NCI-H345 (cell line): ENCODE measurements at places on chromosomes 5 and 9.
A peak's percentile ranks its signal among the peaks of the same experiment; 100 is the strongest.

DNA sequence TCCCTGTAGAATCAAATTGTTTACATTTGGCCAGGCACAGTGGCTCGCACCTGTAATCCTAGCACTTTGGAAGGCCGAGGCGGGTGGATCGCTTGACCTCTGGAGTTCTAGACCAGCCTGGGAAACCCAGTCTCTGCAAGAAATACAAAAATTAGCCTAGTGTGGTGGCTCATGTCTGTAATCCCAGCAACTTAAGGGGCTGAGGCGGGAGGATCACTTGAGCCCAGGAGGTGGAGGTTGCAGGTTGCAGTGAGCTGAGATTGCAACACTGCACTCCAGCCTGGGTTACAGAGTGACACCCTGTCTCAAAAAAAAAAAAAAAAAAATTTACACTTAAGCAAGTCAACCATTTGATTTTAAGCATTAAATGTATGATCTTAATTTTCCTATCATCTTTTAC is 17.5 kb upstream of the IQGAP2 start:
- DNase-seq: no peak

DNA sequence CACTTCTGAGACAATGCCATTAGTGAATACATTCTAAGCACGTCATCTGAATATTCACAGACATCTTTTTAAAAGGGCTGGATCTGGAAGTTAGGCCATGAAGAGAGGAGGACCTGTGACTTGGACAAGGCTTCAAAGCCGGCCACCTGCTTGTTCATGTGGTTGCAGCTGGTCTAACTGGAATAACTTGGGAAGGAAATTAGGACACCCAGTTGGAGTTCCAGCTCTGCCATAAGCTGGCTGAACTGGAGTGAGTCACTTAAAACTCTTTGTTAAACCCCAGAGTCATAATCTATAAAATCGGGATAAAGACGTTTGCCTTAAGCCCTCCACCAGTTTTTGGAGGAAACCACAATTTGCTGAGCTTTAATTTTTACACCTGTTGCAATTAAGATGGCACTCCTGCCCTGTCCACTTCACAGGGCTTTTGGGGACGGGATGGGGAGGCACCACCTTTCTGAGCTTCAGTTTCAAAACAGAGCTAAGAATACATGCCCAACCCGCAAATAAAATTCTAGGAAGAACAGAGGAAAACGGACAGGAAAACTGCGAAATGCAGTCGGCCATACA is 536 bp upstream of the STX17 start:
- no peak for DNase-seq

DNA sequence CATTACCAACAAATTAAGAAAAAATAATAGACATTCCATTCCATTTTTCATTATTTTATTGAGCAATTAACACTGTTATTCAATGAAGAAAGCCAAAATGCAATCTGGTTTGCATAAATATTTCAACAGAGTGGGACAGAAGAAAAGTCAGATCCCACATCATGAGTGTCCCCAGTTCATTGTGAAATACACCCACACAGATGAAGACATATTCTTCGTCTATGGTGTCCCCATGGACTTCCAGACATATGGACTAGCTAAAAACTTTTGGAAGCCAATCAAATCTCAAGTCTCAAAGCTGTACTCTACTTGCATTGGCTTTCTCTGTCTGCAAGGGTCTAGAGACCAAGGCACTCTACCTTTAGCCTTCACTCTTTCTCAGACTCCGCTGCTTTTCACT is 194.3 kb downstream of the SEMA5A start:
- no peak for DNase-seq

- DNase-seq: no peak
These were observed 230.3 kb upstream of the PTPRD start for GRCh38 chr9:10843151-10843550.

DNA sequence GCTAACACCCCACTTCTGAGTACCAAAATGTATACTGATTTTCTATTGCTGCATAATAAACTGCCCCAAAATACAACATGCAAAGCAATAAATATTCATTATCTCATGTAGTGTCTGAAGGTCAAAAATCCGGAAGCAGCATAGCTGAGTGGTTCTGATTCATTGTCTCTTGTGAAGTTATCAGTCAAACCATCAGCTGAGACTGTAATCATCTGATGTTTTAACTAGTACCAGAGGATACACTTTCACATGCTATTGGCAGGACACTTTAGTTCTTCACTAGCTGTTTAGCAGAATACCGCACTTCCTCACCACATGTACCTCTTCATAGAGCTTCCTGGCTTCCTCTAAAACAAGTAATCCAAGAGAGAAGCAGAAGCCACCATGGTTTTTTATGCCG is 12.7 kb upstream of the TMEM161B start:
- no peak for DNase-seq

- DNase-seq: peak; percentile 9
These were observed 105.8 kb downstream of the DOCK2 start for GRCh38 chr5:169742771-169743296.

- DNase-seq: no peak
These were observed 379 bp upstream of the CLK4 start for GRCh38 chr5:178627259-178627598.

- no peak for DNase-seq
These were observed 354.8 kb downstream of the NR2F1-AS1 start for GRCh38 chr5:93226202-93226735.

DNA sequence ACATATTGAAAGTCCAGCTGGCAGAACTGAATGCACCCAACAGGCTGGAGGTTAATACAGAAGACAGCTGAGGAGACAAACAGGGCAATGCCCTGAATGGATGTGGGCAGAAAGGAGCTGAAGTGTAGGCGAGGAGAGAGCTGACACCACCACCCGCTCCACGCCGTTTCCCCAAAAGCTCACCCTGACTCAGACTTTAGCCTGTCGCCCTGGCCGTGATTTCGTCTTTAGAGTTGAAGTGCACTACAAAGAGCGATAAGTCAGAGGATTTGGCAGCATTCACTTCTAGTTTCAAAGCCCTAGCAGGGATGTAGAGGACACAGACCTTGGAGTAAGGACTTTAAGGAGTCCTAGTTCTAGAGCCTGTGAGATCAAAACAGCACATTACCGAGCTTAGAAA is 2.2 kb upstream of the ERAP1 start:
- DNase-seq: no peak

DNA sequence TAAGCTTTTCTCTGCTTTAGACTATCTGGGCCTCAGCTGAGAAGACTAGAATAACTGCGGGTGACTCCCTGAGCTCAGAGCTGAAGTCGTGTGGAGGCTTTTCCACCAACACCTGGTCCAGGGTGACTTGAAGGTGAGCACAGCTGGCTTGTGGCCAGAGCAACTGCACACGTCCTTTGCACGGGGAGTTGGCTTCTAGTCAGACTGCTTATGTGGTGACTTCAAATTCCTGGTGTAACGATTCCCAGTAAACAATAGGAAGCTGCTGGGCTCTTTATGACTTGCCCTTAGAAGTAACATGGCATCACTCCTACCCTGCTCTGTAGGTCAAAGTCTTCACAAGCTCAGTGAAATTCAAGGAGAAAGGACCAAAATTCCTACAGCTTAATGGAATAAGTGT is 800.6 kb upstream of the CDH6 start:
- DNase-seq: no peak

GRCh38 chr9:134317790-134318414 is 8.4 kb upstream of the RXRA start:
- no peak for DNase-seq

- no peak for DNase-seq
These were observed 16.1 kb downstream of the MEGF10 start for GRCh38 chr5:127306647-127307046.

- no peak for DNase-seq
These were observed 33.5 kb downstream of the ELOVL7 start for GRCh38 chr5:60810438-60811085.

GRCh38 chr5:17769277-17769676 is 135.0 kb downstream of the TAF11L14 start:
- DNase-seq: no peak

DNA sequence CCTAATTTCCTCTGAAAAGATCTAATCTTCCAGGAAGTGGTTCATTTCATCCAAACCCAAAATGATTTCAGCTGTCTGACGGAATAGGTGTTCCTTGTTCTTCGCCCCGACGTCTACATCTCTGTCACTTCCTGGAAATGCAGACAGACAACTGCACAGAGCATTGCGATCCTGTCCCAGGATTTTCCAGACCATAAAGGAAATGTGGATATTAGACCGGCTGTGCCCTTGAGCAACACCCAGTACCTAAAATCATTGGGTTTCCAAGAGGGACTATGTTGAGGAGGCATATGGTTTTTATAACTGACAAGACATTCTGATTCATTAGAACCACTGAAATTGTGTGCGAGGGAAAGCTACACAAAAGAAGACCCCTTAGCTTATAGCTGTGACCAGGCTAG is 74.2 kb downstream of the MSX2 start:
- no peak for DNase-seq

- DNase-seq: no peak
These were observed 52.2 kb downstream of the ZCCHC7 start for GRCh38 chr9:37172557-37172956.

GRCh38 chr5:61000887-61001286 is 55.9 kb downstream of the NDUFAF2 start:
- no peak for DNase-seq

DNA sequence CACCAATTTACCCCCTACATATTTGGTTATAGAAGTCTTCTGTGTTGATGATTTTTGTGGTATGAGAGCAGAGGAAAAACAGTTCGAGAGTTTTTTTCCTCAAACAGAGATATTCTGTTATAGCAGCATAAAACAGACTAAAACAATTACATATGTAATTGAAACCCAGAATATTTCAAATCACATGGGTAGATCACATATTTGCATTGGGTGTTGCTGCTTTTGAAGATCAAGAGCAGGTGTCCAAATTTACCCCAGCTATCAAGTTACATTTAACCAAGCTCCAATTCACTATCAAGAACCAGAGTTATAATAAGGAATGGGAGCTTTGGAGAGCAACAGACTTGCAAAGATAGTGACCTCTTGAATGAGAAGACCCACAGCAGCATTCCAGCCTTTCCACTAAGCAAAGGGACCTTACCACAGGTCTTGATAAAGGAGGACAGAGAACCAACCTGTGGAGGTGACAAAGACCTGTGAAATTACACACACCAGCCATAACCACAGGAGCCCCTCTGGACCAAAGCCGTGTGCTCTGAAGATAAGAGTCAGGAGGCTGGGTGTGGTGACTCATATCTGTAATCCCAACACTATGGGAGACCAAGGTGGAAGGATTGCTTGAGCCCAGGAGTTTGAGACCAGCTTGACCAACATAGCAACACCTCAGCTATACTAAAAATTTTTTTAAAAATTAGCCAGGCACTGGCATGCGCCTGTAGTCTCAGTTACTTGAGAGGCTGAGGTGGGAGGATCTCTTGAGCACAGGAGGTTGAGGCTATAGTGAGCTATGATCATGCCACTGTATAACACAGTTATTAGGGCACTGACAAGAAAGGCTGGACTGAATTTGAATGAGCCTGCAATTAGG is 4.0 kb upstream of the CCL28 start:
- peak; percentile 23 for DNase-seq

DNA sequence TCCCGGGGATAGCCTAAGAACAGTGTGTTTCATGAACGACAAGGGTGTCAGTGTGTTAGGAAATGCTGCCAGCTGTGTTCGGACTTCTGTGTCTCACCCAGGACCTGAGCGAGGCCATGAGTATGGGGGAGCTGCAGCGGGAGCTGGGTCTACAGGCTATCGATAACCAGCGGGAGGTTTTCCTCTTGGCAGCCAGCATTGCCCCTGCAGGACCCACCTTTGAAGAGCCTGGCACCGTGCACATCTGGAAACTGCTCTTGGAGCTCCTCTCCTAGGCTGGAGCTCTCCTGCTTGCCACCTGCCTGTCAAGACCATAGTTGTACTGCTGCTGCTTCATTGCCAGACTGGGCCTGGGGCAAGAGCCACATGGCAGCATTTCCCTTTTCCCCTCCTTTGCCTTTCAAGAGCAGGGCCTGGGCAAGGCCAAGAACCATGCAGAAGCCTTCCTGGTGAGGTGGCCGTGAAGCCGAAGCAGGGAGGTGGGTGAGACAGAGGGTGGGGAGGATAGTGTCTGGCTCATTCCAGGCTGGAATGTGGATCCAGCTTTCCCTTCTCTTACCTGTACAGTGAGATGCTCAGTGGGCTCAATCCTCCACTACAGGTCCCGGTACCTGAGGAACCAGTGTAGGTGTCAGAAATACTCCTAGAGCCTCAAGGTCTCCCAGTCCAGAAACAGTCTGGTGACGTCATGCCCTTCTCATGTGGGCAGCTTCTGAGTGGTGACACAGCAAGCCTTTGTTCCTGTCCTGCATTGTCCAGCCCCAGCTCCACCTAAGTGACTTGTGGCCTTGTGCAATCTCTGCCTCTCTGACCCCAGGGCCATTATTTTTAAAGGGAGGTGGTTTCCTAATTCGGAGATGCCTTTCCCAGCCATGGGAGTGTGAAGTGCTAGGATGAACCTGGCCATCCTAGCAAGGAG is 6.6 kb downstream of the ARL10 start:
- no peak for DNase-seq

GRCh38 chr5:124675931-124676846 is 70.2 kb downstream of the ZNF608 start:
- no peak for DNase-seq

GRCh38 chr5:78841767-78842166 is 143.3 kb downstream of the ARSB start:
- DNase-seq: no peak

DNA sequence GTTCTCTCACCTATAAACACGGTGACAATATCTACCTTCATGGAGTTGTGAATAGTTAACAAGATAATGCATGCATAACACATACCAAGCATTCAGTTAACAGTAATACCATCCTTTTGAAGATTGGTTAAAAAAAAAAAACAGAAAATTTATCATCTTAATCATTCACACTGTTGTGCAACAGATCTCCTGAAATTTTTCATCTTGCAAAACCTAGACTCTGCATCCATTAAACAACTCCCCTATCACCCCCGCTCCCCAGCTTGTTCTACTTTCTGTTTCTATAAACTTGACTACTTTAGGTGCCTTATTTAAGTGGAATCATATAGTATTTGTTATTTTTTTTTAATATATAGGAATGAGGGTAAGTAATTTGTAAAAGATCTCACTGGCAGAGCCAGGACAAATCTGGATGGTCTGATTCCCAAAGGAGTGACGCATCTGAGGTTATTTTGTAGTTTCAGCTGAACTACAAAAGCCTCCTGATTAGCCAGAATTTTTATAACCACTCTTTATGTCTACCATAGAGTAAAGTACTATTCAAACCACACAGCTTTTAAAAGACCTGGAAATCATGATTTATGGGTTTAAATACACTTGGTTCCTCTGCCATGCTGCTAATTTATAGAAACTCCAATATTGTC is 93.0 kb downstream of the FANCC start:
- no peak for DNase-seq
